ENCODE measurements at places on chromosomes 16 and 17.

DNA sequence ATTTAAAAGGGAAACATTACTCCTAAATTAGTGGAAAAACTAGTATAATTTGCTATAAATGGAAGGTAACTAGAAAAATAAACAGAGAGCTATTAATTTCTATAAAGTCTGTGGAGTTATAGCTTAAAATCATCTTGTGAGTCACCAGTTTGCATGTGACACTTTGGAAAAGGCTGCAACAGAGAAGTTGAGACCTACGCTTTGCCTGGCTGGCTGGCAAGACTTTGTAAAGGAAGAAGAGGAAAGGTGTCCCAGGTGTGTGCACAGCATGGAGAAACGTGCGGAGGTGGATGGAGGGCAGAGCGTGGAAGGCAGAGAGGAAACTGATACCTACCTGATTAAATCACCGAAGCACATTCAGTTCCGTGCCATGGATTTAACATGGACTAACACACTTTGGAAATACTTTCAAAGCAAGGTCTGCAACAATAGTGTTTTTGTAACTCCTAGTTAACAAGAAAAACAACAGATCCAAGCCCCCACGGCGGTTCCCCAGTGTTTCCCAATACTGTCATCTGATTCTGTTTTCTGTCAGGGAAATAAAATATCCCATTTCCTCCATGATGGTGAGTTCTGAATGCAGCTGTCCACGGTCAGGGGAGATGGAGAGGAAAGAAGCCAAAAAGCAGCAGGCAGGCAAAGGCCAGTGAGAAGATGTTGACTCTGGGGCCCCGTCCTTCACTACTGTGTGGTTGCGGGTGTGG, 134.8 kb downstream of the XYLT1 start:
- no peak for DNase-seq

DNA sequence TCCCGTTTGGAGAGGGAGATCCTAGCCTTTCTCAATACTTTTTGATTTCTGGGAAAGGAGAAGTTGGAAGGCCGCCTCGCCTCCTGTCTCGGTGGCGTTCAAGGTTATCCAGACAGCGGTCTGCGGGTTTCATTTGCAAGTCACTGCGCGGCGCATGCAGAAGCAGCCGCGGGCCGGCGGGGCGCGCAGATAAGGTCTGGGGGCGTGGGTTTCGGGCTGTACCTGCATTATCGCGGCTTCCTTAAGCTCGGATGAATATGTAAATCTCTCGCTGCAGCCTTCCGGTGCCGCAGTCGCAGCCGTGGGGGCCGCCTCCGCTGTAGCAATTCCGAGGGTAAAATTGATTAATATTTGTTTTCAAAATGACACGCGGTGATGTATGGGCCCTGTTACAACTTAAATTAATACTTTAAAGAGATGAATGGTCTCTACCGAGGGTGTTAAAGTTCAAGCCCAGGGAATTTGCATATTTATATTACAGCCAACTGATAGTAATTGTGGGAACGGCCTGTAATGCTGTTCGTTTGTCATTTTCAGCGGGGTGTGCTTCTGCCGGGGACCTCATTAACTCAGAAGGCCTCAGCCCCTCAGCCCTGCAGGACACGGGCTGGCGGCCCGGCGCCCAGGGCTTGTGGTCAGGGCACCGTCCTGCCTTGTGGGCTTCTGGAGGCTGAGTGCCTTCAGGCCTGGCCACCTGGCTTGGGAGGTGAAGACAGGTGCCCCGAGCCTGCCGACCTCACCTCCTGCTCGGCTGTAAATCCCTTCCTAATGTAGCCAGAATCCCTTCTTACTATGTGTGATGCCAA, 99.4 kb downstream of the CYLD start:
- peak; percentile 17 for DNase-seq

- no peak for DNase-seq
Observed at GRCh38 chr17:530851-531250, 178.2 kb upstream of the RPH3AL start.

- no peak for DNase-seq
Observed at GRCh38 chr17:40818343-40818732, 4.1 kb downstream of the KRT10 start.

- DNase-seq: no peak
Observed at GRCh38 chr17:6843241-6843880, 11.8 kb upstream of the TEKT1 start.
